ENCODE measurements at places on chromosomes 4 and X.
A peak's percentile ranks its signal among the peaks of the same experiment; 100 is the strongest.

GRCh38 chr4:9953089-9953488 lies 68.2 kb downstream of the SLC2A9 start:
- DNase-seq: no peak

DNA sequence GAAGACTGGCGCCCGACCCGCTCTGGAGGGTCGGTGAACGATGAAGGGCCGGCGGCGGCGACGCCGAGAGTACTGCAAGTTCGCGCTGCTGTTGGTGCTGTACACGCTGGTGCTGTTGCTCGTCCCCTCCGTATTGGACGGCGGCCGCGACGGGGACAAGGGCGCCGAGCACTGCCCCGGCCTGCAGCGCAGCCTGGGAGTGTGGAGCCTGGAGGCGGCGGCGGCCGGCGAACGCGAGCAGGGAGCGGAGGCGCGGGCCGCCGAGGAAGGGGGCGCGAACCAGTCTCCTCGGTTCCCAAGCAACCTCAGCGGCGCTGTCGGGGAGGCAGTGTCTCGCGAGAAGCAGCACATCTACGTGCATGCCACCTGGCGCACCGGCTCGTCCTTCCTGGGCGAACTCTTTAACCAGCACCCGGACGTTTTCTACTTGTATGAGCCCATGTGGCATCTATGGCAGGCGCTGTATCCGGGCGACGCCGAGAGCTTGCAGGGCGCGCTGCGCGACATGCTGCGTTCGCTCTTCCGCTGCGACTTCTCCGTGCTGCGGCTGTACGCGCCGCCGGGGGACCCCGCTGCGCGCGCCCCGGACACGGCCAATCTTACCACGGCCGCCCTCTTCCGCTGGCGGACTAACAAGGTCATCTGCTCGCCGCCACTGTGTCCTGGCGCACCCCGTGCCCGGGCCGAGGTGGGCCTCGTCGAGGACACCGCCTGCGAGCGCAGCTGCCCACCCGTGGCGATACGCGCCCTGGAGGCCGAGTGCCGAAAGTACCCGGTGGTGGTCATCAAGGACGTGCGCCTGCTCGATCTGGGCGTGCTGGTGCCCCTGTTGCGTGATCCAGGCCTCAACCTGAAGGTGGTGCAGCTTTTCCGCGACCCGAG lies 568 bp downstream of the CHST7 start:
- DNase-seq: peak; percentile 83

DNA sequence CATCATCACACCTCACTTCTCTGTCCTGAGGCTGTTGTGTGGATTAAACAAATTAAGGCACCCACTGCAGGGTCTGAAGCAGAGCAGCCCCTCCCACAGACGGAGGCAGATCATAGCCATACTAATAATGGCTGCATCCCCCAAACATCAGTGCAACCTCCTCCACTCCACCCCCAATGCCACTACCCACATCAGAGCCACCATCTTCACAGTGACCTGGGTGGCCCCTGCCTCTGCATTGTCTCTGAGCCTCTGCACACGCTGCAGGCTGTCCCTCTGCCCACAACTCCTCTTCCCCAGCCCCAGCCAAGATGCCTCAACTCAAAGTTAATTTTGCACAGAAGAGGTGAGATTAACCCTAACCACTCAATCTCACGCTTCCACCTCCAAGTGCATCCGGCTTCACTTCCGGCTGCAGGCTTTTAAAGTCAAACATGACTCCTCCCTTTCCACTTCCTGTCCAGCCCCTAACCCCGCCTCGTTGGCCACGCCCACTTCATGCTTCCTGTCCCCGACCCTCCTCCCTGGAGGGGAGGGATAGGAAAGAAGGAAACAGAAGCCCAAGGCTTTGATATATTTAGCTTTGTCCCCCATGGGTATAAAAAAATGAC lies 22.7 kb downstream of the JAKMIP1 start:
- DNase-seq: peak; percentile 56

DNA sequence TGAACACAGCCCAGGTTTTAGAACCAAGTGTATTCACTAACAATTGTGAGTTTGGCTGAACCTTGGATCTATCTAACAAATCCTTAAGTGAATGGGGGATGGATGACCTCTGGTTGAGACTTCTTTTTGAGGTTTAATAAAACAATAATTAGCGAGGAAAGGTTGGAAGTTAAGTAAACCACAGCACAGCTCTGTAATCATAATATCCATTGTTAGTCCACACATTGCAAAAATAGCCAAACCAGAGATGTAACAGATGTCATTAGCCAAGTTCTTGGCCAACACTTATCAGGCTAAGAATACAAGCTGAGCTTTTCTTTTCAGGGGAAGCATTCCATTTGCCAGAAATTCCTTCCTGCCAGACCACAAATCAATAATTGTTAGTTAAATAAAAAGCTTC lies 59.1 kb downstream of the FREM3 start:
- peak; percentile 2 for DNase-seq

GRCh38 chr4:19683426-19683825 lies 568.3 kb upstream of the SLIT2 start:
- no peak for DNase-seq

DNA sequence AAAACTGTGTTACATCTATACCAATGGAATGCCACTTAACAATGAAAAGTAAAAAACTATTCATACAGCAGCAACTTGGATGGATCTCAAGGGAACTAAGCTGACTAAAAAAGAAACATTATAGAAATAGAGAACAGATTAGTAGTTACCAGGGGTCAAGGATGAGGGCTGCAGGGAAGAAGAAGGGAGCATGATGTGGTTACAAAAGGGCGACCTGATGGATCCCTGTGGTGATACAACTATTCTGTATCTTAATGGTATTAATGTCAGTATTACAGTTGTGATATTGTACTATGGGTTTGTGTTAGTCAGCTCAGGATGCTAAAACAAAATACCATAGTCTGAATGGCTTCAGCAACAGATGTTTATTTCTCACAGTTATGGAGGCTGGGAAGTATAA lies 190.7 kb downstream of the ZNF674 start:
- DNase-seq: no peak

DNA sequence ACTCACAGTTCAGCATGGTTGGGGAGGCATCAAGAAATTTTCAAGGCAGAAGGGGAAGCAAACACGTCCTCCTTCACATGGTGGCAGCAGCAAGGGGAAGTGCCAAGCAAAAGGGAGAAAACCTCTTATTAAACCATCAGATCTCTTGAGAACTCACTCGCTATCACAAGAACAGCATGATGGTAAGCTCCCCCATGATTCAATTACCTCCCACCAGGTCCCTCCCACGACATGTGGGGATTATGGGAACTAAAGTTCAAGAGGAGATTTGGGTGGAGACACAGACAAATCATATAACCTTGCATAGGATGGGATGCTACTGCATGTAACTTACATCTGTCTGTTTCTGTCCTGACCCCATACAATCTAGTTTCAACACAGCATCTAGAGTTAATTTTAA lies 511.8 kb upstream of the ARX start:
- DNase-seq: no peak

- peak; percentile 13 for DNase-seq
These were observed 117.9 kb upstream of the HS3ST1 start for GRCh38 chr4:11546391-11547175.

- DNase-seq: peak; percentile 73
These were observed 143.4 kb downstream of the KLHL13 start for GRCh38 chrX:117973110-117973807.

DNA sequence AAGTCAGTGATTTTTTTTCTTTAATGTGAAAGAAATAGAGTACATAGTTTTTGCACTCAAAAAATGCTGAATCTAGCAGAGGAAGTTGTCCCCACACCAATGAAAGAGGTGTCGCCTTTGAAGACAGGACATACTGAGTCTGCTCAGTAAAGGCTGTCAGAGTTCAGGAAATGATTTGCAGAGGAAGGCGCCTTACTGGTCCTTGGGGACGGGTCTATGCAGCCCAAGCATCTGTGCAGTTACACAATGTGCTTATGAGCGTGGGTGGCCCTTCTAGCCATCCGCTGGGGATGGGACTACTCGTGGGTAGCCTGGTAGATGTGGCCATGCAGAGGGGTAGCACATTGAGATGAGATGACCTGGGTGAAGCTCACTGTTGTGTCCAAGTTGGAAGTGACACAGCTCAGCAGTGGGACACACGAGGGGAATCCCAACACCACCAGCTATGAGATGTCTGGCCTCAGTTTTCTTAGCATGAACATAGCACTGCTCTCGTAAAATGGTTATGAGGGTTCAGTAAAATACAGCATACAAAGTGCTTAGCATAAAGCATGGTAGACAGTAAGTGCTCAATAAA lies 116.5 kb upstream of the RBPJ start:
- no peak for DNase-seq

GRCh38 chrX:10483191-10483831 lies 137.1 kb downstream of the MID1 start:
- DNase-seq: no peak

All from NCI-H69 (cell line).